ENCODE measurements at places on chromosomes 3 and 15.

- peak; percentile 40 for DNase-seq
Observed at GRCh38 chr15:27059610-27060202, 88.7 kb downstream of the GABRG3 start.

GRCh38 chr3:72245183-72245811, 460.3 kb upstream of the PROK2 start:
- DNase-seq = no peak

- DNase-seq = peak; percentile 74
Observed at GRCh38 chr3:48157950-48158376, 30.3 kb downstream of the CDC25A start.

DNA sequence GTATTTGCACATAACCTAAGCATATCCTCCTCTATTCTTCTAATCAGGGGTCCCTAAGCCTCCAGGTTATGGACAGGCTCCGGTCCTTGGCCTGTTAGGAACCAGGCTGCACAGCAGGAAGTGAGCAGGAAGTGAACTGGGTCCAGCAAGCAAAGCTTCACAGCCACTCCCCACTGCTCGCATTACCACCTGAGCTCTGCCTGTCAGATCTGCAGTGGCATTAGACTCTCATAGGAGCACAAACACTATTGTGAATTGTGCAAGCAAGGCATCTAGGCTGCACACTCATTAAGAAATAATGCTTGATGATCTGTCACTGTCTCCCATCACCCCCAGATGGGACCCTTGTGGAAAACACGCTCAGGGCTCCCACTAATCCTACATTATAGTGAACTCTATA, 9.8 kb downstream of the MSL2 start:
- no peak for DNase-seq

DNA sequence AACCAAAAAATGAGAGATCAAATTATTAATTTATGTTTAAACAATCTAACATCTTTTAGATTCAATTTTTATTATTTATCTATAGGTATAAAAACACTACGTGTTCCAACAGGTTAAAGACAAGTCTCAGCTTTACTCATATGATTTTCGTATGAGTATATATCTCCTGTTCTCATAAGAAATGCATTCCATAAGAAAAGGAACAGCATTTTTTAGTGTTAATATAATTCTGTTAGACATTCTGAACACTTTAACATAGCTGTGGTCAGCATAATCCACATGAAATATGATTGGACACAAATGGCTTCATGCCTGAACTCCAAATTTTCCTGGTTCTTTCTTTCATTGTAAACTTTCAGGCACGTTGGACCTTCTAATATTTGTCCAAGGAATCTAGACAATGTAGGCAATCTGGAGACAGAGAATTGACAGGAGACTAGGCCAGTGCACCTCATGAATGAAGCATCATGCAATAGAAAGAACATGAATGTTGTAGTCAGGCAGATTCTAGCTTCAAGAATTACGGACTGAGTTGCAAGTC, 1122.0 kb upstream of the ALCAM start:
- no peak for DNase-seq

- no peak for DNase-seq
Observed at GRCh38 chr3:15258720-15259119, 52.7 kb downstream of the CAPN7 start.

DNA sequence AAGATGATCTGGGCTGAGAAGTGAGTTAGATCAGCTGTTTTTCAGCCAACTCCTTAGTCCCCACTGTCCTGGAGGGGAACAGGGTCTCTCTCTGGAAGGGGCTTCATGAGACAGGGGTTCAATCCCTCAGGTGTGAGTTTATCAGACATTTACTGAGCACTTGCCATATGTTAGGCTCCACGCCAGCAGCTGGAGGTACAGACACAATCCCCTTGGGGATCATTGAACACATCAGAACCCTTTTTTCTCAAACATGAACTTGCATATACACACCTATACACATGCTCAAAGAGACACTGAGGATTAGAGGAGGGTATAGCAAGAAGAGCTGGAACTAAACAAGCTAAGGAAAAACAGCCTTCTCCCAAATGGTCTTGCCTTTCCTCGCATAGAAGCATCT, 5.5 kb upstream of the BMF start:
- no peak for DNase-seq

GRCh38 chr3:56788521-56788920, 13.2 kb downstream of the ARHGEF3 start:
- no peak for DNase-seq

DNA sequence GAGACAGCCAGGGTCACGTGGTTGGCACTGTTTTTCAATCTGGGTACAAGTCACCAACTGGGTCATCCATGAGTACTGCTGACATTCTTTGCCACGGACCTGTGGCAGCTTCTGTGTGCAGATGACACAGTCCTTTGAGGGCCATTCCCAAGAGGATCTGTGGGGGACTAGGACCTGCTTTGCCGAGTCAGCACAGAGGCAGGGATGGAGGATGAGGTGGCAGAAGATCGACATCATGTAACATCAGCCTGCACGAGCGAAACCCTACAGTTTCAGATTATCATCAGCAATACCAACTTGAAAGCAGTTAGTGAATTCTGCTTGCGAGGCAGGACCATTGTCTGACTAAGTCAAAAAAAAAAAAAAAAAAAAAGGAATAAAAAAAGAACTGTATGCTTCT, 227.7 kb downstream of the FOXP1 start:
- DNase-seq = no peak

- DNase-seq = no peak
Observed at GRCh38 chr15:65231306-65231705, 20.0 kb upstream of the CILP start.

DNA sequence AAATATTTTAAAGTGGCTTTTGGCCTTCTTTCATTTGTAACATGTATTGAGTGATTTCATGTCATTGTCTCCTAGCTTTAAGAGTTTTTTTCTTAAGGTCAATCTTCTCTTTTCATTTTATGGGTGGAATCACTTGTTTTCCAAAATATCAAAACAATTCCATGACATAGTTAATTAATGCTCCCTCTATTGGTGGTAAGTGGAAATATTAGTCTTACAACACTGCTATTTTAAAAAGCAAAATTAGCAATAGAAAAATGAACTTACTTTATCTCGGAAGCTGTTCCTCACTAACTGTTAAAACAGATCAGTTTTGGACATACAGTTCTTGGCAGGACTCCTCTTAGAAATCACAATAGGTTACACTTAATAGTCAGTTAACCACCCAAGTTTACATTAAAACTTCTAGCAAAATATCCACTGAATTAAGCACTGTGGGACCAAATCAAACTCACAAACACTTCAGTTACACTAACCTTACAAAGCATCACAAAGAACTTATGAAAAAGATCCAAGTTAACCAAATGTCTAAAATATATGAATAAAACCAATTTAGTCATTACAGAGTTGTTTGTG, 42.4 kb downstream of the TIGIT start:
- DNase-seq = peak; percentile 9

DNA sequence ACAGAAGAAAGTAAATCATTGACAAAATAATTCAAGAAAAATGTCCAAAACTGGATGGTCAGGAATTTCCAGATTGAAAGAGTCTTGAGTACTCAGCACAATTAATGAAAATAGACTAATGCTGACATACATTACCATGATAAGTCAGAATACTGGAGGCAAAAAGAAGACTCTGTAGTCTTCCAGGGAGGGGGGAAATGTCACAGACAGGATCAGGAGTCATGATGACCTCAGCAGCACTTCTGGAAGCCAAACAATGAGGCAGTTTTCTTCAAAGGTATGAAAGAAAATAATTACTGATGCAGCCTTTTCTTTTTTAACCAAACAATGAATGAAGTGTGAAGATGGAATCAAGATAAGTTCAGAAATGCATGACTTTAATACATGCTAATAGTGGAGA, 30.1 kb upstream of the SLC22A13 start:
- DNase-seq = no peak

DNA sequence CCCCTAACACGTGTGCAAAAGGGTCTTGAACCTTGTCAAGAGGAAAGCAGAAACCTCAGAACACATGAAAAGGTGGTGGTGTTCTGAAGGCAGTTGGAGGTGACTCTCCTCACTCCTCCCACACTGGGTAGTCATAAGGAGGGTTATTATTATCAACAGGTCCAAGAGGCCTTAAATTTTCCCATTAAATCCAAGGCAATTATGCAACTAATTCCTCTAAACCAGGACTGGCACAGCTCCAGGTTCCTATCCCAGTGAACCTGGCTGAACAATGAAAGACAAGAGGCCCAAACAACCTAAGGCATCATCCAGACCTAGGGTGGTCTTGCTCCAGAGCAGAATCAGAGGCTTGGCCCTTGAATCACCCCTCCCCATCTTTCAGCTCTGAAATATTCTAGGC, 15.0 kb downstream of the MYLK start:
- no peak for DNase-seq

GRCh38 chr15:36251450-36251849, 328.0 kb upstream of the CDIN1 start:
- no peak for DNase-seq

- peak; percentile 85 for DNase-seq
Observed at GRCh38 chr3:186241910-186242821, 119.9 kb downstream of the DGKG start.

- no peak for DNase-seq
Observed at GRCh38 chr3:46416125-46416810, 9.2 kb downstream of the CCRL2 start.
